ENCODE measurements at places on chromosomes 2 and 18.
A peak's percentile ranks its signal among the peaks of the same experiment; 100 is the strongest.

- DNase-seq, result no peak
Observed at GRCh38 chr2:16012029-16012596, 71.8 kb downstream of the MYCN start.

- no peak for DNase-seq
Observed at GRCh38 chr2:137966043-137966442, 1.8 kb downstream of the HNMT start.

GRCh38 chr2:152386266-152386665, 51.3 kb downstream of the FMNL2 start:
- DNase-seq, result no peak

DNA sequence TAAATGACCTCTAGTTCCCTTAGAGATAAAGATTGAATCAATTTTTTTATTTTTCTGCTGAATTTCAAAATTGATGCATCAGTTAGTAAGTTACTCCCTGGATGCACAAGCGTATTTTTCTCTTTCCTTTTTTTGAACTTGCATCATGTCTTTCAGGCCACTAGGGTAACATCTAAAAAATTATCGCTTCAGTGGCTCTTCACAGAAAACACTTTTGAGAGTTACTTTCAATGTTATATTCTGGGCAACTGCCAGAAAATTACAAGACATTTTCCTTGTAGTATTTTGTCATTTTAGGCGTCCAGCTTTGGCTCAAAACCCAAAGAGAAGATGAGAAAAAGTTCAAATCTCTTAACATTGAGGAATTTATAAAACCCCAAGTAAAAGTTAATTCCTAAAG, 59.8 kb downstream of the DSEL start:
- no peak for DNase-seq

GRCh38 chr2:51855683-51856082, 823.8 kb upstream of the NRXN1 start:
- DNase-seq, result no peak

DNA sequence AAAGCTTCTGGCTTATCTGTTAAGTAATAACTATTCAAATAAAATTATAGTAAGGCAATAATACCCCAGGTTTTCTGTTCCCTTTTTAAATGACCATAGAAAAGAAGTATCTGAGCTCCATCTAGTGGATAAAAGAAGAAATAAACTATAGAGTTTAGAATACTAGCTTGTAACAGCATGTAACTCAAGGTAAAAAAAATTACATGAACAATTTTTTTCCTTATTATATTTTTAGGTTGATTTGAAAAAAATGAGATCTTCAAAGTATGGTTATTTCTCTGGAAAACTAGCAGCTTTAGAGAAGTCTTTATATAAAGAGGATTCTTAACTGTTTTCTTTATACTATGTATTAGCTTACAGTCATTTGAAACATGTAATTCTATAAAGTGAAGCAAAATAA, 58.1 kb downstream of the NCKAP1 start:
- peak; percentile 99 for DNase-seq

All from NCI-H510A treated with DMSO at 0.1 percent for 48 hours (cell line).